HS-5 (cell line): ENCODE measurements at places on chromosomes 4 and X.
A peak's percentile ranks its signal among the peaks of the same experiment; 100 is the strongest.

- no peak for DNase-seq
Observed at GRCh38 chrX:153878969-153879653, 6.9 kb downstream of the L1CAM start.

- no peak for DNase-seq
Observed at GRCh38 chrX:139158256-139158655, 372.3 kb upstream of the F9 start.

DNA sequence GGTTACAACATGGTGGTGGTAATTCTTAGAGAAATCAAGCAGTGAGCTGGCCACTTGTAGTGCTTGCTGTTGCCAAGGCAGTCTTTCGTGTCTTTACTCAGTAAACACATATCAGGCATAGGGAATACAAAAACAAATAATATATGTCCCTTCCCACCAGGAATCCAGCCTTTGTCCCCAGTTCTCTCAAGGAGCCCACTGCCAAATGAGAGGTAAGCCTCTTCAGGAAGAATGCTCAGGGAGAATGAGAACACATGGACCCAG, 421 bp upstream of the PLAC1 start:
- DNase-seq: no peak

DNA sequence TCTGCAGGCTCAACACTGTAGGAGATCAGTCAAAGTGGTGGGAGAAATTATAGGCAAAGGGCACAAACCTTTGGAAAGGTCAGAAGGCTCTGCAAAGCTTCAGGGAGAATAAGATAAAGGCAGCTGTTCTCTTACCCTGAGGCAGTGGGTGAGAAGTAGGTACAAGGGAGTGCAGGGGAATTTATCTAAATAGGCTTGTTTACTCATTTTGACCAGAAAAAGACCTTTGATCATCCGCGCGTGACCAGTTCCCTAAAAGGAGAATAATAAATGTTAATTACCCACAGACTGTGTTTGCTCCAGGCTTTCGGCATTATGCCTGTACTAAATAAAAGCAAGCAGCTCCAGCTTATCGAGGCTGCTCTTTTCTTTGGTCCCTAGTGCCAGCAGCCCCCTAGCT, 9.3 kb downstream of the FGFBP2 start:
- no peak for DNase-seq

DNA sequence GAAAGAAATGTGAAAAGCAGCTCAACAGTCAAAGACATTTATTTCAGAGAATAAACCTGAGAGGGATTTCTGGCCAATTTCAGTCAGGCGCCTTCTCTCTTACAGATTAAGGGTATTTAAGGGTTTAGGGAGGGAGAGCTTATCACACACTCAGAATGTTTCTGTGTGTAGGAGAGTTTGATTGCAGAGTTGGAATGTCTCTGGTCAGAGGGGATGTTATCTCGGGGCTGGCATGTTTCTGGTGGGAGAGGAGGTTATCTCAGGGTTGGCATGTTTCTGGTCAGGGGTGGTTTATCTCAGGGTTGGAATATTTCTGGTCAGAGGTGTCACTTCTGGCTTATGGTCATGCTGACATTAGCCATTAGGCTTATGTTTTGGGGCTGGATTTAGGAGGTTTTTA, 1920.5 kb upstream of the PCDH7 start:
- no peak for DNase-seq

GRCh38 chr4:140819610-140820009, 63.4 kb upstream of the TBC1D9 start:
- DNase-seq: no peak

DNA sequence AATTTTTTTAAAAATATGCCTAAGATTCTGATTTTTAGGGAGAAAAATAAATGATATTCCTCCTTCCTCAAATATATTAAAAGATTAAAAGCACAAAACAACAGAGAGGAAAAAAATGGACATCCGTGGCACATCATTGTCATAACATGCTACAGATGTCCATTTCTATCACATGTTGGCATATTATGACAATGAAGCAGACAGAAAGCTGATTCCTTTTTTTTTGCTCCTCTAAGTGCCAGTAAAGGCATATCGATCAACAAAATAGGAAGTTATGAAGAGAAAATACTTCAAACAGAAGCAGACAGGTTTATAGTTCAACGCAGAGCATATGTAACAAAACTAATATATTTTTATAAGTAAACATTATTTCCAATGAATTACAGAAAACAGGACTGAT, 11.2 kb downstream of the KLHL8 start:
- DNase-seq: no peak

GRCh38 chr4:95061220-95061619, 303.5 kb downstream of the BMPR1B start:
- DNase-seq: no peak

DNA sequence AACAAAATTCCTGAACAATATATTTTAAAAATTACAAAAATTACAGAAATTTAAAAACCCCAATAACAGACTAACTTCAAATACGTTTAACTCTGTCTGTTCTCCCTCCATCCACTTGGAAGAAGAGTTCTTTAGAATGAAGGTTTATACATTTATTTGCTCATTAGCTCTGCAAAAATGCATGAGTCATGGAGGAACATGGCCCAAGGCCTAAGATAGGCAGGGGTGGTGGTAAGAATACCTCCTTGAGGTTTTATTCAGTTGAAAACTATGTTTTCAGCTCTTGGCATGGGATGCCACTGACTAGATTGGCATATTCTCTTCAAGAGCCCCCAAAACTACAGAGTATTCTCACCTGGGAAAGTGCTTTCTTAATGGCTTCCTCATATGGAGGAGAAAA, 8.8 kb upstream of the LRRC66 start:
- peak; percentile 40 for DNase-seq

DNA sequence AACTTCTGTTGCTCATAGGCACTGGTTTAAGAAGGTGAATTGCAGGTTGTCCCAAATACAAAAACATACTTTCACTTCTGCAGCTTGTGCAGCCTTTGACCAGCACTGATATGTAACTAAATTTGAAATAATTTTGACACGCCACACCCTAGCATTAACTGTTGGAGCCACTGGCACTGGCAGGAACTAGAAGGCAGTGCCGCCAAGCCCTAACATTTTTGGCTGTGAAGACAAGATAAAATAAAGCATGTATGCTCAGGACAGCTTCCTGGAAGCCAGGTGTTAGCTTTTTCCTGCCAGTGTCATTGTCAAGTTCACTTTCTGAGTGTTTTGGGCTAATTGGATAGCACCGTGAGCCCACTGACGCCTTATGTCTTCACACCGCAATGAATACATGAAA, 65.3 kb upstream of the FBXW7 start:
- DNase-seq: no peak

DNA sequence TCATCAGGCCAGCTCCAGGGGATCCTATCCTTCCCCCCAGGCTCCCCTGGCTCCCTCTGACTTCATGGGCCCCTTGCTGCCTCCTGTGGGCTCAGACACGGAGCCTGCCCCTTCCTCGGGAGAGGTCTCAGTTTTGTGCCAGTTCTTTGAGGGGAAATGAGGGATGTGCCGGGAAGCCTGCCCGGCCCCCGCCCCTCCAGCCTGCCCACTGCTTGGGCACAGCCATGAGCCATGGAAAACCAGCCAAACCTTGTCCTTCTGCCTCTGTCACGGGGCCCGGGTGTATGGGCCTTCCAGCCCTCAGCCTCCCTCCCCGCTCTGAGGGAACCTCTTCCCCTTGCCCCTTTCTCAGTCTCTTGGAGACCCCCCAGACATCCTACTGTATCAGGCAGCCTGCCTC, 6.8 kb downstream of the BGN start:
- DNase-seq: no peak

DNA sequence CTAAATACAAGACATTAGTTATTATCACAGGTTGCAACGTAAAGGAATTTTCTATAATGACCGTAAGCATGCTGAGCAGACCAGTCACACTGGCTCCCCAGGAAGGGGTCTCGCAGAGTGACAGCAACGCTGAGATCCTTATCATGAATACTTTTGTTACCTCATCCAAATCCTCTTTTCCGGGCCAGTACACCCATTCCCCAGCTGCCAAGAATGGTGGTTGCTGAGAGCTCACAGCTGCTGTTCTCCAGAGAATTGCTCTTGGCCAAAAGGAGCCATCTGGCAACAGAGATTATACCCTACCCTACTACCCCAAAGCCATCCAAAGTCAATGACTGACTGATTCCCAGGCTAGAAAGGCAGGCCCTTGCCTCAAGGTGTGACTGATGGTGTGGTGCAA, 91.6 kb downstream of the FUNDC1 start:
- DNase-seq: no peak

- DNase-seq: no peak
Observed at GRCh38 chrX:38636949-38637819, 75.8 kb downstream of the TSPAN7 start.

DNA sequence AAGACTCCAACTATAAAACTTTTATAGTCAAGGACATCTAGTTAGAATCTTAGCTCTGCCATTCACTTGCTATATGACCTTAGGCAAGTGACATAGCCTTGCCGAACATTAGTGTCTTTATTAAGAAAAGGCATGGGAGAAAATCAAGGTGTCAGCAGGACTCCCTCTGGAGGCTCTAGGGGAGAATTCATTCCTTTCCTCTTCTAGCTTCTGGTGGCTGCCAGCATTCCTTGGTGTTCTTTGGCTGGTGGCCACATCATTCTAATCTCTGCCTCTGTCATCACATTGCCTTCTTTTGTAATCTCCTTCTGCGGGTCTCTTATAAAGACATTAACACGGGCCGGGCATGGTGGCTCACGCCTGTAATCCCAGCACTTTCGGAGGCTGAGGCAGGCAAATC, 99.8 kb downstream of the PPP1R2C start:
- DNase-seq: no peak
